Chondrocyte (in vitro differentiated cells): ENCODE measurements at places on chromosomes 6 and 20. TPM values are rescaled to one million over a fixed set of nuclear protein-coding genes. Genes with fewer than 3 reads are reported as not detected.

Gene ASIP
- not detected in 3 replicates for total RNA-seq

Gene ELOVL4
- 4.4 to 6.1 TPM (median 5.7 TPM) in 3 replicates for total RNA-seq

Gene SYCP2L
- 2.6 to 3.6 TPM (median 3.1 TPM) in 3 replicates for total RNA-seq

DNA sequence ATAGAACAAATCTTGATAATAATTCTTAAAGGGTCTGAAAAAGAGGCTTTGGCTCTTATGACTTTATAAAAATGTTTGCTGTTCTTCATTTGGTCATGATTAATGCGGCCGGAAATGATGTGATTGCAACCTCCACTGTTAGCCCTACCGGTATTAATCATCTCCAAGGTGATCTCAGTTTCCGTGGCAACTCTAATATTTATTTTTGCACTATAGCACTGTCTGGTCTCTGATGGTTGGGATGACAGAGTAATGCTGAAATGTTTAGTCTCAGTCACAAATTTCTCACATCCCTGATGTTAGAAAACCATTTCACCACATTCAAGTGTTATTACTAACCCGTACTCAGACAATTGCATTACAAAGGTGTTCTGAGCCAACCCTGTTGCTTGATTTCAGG lies 87.4 kb downstream of the TMEM200A start:
- H3K4me1 ChIP-seq, result no peaks in the 10 kb centered on the region
- H3K4me3 ChIP-seq, result no peak overlapping the region
- no peaks in the 10 kb centered on the region for H3K27me3 ChIP-seq
- peaks cover 3% of the 10 kb centered on the region for H3K36me3 ChIP-seq
- DNase-seq, result no peak

GRCh38 chr6:14975471-14975817 lies 270.4 kb upstream of the JARID2 start:
- H3K27me3 ChIP-seq, result peaks cover under 1% of the 10 kb centered on the region
- DNase-seq, result no peak
- H3K36me3 ChIP-seq, result no peaks in the 10 kb centered on the region

GRCh38 chr20:11832851-11833250 lies 84.8 kb upstream of the BTBD3 start:
- H3K27ac ChIP-seq, result no peak overlapping the region
- no peak for DNase-seq
- peaks cover 4% of the 10 kb centered on the region for H3K4me1 ChIP-seq
